ENCODE measurements at places on chromosomes 6 and 20. TPM values are rescaled to one million over a fixed set of nuclear protein-coding genes. Genes with fewer than 3 reads are reported as not detected.

GRCh38 chr6:169008641-169009257, 244.9 kb downstream of the THBS2 start:
- H3K4me3 ChIP-seq: no peak overlapping the region
- no peaks in the 10 kb centered on the region for H3K36me3 ChIP-seq
- DNase-seq: no peak
- peaks cover 3% of the 10 kb centered on the region for H3K27me3 ChIP-seq
- H3K4me1 ChIP-seq: no peaks in the 10 kb centered on the region
- no peak overlapping the region for H3K27ac ChIP-seq

SMLR1 gene
- total RNA-seq: 104 TPM

GRCh38 chr6:168452685-168453377, 11.8 kb downstream of the SMOC2 start:
- no peak overlapping the region for H3K27ac ChIP-seq
- no peak overlapping the region for H3K4me3 ChIP-seq
- H3K36me3 ChIP-seq: no peaks in the 10 kb centered on the region
- no peak for DNase-seq
- H3K4me1 ChIP-seq: no peaks in the 10 kb centered on the region

BMP7 gene
- not detected for total RNA-seq

- no peaks in the 10 kb centered on the region for H3K27me3 ChIP-seq
- H3K36me3 ChIP-seq: no peaks in the 10 kb centered on the region
- no peak overlapping the region for H3K4me3 ChIP-seq
- H3K4me1 ChIP-seq: no peaks in the 10 kb centered on the region
These were observed 532.6 kb upstream of the JARID2 start for GRCh38 chr6:14713008-14713960.

NKAIN4 gene
- not detected for total RNA-seq

- no peak overlapping the region for H3K4me3 ChIP-seq
- DNase-seq: no peak
- no peaks in the 10 kb centered on the region for H3K27me3 ChIP-seq
- no peaks in the 10 kb centered on the region for H3K36me3 ChIP-seq
These were observed 71.5 kb downstream of the BMP6 start for GRCh38 chr6:7797386-7797785.

- no peaks in the 10 kb centered on the region for H3K27me3 ChIP-seq
- peak overlapping the region; percentile 49 for H3K4me3 ChIP-seq
- no peaks in the 10 kb centered on the region for H3K36me3 ChIP-seq
- peak; percentile 93 for DNase-seq
- peak overlapping the region; percentile 73 for H3K27ac ChIP-seq
These were observed 219.8 kb upstream of the STXBP5 start for GRCh38 chr6:146984251-146984924.

- no peak for DNase-seq
- peak overlapping the region; percentile 56 for H3K27ac ChIP-seq
- H3K4me3 ChIP-seq: no peak overlapping the region
- H3K4me1 ChIP-seq: peaks cover 71% of the 10 kb centered on the region
- no peaks in the 10 kb centered on the region for H3K36me3 ChIP-seq
These were observed 12.6 kb upstream of the PBOV1 start for GRCh38 chr6:138230759-138231380.

DNA sequence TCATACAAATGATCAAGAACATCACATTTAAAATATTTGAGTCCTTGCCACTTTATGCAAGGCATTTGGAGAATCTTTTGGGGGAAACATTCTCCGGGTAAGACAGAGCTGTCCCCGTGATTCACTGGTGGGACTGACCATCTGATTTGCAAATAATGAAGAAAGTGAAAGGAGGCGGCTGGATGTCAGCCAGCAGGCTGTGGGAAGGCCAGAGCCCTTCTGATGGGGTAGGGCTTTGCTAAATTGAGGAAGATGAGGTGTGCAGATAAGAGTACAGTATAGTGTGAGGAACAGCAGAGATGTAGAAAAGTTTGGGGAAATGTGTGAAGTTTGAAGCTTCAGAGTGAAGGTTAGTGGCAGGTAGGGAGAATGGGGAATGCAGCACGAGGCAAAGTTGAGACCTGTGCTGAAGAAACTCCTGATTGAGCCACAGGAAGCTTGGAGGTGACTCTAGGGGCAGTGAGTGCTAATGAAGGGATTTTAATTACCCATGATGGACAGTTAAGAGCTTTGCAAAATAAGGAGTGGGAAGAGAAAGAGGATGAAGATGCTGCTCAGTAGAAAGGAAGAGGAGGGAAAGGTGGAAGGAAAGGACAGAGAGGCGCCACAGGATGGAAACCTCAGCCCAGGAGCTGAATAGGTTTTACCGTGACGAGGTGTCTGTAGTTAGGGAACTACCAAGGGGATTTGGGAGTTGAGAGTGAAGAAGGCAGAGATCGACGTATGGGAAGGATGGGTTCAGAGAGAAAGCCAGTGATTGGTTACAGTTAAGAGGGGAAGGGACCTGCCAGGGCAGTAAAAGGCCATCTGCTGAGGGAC, 68.7 kb downstream of the SNX9 start:
- H3K4me1 ChIP-seq: no peaks in the 10 kb centered on the region
- H3K27ac ChIP-seq: no peak overlapping the region
- no peak for DNase-seq
- H3K4me3 ChIP-seq: no peak overlapping the region
- no peaks in the 10 kb centered on the region for H3K27me3 ChIP-seq

- H3K4me1 ChIP-seq: no peaks in the 10 kb centered on the region
- DNase-seq: no peak
- no peak overlapping the region for H3K27ac ChIP-seq
- H3K4me3 ChIP-seq: no peak overlapping the region
These were observed 7.0 kb downstream of the HELZ2 start for GRCh38 chr20:63567136-63567385.
